ENCODE measurements at places on chromosomes 16 and 17. TPM values are rescaled to one million over a fixed set of nuclear protein-coding genes. Genes with fewer than 3 reads are reported as not detected.

DNA sequence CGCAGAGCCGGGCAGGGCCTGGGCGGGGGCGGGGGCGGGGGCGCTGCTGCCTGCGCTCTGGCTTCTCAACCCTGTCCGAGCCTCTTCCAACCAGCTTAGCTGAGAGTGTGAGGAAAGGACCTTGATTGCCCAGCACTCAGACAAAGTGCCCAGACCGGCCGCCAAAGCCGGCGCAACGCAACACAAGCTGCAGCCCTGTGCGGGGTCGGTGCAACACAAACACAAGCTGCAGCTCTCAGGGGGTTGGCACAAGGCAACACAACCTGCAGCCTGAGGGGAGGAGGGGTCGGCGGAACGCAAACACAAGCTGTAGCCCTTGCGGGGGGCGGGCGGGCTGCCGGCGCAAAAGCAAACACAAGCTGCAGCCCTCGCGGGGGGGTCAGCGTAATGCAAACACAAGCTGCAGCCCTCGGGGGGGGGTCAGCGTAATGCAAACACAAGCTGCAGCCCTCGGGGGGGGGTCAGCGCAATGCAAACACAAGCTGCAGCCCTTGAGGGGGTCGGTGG lies 60.0 kb downstream of the KLHDC4 start:
- DNase-seq, result no peak

SLFN14 gene
- not detected for total RNA-seq

DNA sequence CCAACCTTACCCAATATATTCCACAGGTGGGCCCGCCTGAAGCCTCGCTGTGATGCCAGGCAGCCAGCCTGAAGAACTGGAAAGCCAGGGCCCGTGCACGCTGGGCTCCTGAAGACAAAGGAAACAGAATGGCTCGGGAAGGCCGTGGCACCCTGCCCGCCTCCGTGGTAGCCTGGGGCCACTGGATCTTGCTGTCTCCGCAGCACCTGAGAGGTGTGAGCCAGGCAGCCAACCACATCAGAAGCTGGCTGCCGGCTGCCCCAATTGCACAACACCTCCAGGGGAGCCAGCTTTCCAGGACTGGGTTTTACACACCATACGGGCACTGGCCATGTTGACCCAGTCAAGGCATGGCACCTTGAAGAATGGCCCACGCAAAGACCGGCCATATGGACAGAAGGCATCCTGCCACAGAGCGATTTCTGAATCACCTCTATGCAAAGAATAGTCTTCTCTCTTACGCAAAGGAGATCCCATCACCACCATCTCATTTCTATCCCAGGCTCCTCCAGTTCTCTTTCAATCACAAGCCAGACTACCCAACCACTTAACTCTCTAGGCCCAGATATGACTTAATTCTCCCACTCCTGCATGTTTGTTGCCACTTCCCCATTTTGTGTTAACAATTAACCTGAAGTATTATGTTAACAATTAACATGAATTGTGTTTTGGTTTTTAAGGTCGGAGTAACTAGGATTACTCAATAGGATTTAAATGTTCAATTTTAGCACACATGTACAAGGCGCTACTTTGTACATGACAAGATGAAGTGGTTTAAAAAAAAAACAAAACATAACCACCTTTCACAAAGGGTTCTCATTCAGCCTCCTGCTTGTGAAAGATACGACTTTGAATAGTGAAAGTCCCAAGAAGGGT lies 32.1 kb downstream of the ZFHX3 start:
- no peak for DNase-seq

SPNS3 gene
- not detected for total RNA-seq

Data from chondrocyte (in vitro differentiated cells).